GM23248 (cell line): ENCODE measurements at places on chromosomes 7 and 10. TPM values are rescaled to one million over a fixed set of nuclear protein-coding genes. Genes with fewer than 3 reads are reported as not detected.

The POM121 gene
- 4.9 and 6.5 TPM in 2 replicates for total RNA-seq

- no peaks in the 10 kb centered on the region for H3K36me3 ChIP-seq
- no peaks in the 10 kb centered on the region for H3K4me1 ChIP-seq
- H3K27ac ChIP-seq = no peak overlapping the region
- no peak overlapping the region for H3K4me3 ChIP-seq
These were observed 155.9 kb upstream of the SLC13A1 start for GRCh38 chr7:123355576-123356190.

GRCh38 chr7:141593134-141593533, 41.9 kb downstream of the AGK start:
- H3K4me3 ChIP-seq = no peak overlapping the region
- H3K36me3 ChIP-seq = no peaks in the 10 kb centered on the region; the same call in 1 of the 2 replicates
- H3K4me1 ChIP-seq = peaks cover 8% of the 10 kb centered on the region
- DNase-seq = peak; percentile 74
- no peak overlapping the region for H3K27ac ChIP-seq
- no peaks in the 10 kb centered on the region for H3K27me3 ChIP-seq

- no peaks in the 10 kb centered on the region for H3K27me3 ChIP-seq
- no peaks in the 10 kb centered on the region for H3K36me3 ChIP-seq
- H3K27ac ChIP-seq = no peak overlapping the region
These were observed 152.2 kb upstream of the TCF7L2 start for GRCh38 chr10:112797855-112798254.

GRCh38 chr10:70602665-70603448, at the start of gene PRF1:
PRF1 (minus strand) TSS chr10:70602741; CDS start chr10:70600902, 1,839 bp downstream.
- H3K27ac ChIP-seq = no peak within 1 kb of the TSS
- no peaks in the 10 kb centered on the region for H3K4me1 ChIP-seq
- H3K4me3 ChIP-seq = no peak within 1 kb of the TSS
- no peaks in the 10 kb centered on the region for H3K36me3 ChIP-seq

The PPP1R3C gene
- total RNA-seq = 193 and 238 TPM in 2 replicates

DNA sequence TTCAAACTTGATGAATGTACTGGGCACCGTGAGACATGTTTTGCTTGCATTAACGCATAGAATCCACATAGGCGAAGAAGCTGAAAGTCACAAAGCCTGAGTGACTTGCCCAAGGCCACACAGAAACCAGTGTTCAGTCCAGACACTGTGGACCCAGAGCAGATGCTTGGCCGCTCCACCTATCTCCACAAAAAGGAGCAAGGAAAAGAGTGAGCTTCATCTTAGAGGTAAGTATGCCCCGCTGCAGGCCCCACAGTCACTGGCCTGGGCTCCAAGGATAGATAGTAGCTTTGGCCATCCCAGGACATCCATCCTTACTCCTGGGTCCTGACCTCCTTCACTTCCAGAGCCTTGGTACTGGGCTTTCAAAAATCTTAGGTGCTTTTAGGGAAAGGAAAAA, 60.1 kb upstream of the SAMD8 start:
- H3K4me1 ChIP-seq = no peaks in the 10 kb centered on the region
- H3K36me3 ChIP-seq = no peaks in the 10 kb centered on the region
- no peak overlapping the region for H3K4me3 ChIP-seq
- no peaks in the 10 kb centered on the region for H3K27me3 ChIP-seq
- no peak for DNase-seq
- H3K27ac ChIP-seq = no peak overlapping the region

The HOXA3 gene
- 0.63 and 2.1 TPM in 2 replicates for total RNA-seq

DNA sequence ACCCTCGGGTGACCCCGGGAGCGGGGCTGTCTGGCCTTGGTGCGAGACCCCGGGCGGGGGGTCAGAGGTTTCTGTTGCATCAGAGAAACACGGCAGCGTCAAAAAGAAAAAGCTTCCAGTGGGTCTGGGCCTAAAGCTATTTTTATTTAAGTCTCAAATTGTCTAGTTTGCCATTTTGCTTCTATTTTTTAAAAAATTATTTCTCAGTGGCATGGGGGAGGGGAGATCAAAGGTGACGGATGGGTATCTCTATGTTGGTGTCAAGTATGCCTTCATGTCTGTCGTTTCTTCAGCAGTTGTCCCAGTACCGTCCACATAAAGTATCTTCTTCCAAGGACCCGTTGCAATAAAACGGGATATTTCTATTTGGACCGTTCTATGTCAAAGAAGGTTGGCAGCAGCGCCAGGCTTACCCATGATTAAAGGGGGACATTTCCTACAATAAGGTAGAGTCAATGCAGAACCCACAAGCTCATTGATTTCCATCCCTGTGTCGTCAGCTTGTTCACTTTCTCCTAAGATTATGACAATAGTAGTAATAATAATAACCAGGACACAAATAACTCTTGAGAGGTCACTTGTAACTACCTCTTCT, 26.0 kb upstream of the VAX1 start:
- no peak for DNase-seq
- H3K4me3 ChIP-seq = no peak overlapping the region
- H3K36me3 ChIP-seq = no peaks in the 10 kb centered on the region

GRCh38 chr10:63698787-63699150, 177.6 kb downstream of the REEP3 start:
- H3K36me3 ChIP-seq = no peaks in the 10 kb centered on the region
- H3K27me3 ChIP-seq = no peaks in the 10 kb centered on the region

DNA sequence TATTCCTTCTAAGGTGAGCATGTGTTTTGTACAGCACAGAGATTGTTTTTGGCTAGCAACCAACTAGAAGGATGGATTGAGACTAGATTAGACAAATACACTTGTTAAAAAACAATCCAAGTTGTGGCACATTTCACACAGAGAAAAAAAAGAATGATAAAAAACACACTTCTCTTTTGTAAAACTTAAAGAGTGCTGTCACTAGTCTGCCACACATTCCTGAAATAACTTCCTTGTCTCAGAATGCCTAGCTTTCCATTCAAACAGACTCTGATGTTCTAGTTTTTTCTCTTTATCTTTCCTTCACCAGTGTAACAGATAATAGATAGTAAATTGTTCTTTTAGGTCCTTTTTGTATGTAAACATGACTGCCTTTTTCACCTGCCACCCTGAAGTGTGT, 11.4 kb downstream of the DLD start:
- H3K4me1 ChIP-seq = peaks cover 12% of the 10 kb centered on the region
- no peak overlapping the region for H3K4me3 ChIP-seq

- no peaks in the 10 kb centered on the region for H3K4me1 ChIP-seq
- no peaks in the 10 kb centered on the region for H3K36me3 ChIP-seq
- no peaks in the 10 kb centered on the region; the same call in 1 of the 2 replicates for H3K27me3 ChIP-seq
- no peak for DNase-seq
These were observed 99.1 kb upstream of the SEC61G start for GRCh38 chr7:54858008-54858692.

The EVX1 gene
- not detected in 2 replicates for total RNA-seq

The LRRD1 gene
- total RNA-seq = not detected in 2 replicates

The FKBP9 gene
- total RNA-seq = 555 and 556 TPM in 2 replicates

The GPR37 gene
- total RNA-seq = not detected in 2 replicates

The ADAM12 gene
- 127 and 141 TPM in 2 replicates for total RNA-seq

- no peak overlapping the region for H3K4me3 ChIP-seq
- H3K4me1 ChIP-seq = peaks cover 2% of the 10 kb centered on the region; the same call in 1 of the 2 replicates
- no peaks in the 10 kb centered on the region for H3K27me3 ChIP-seq
- no peak overlapping the region for H3K27ac ChIP-seq
- peaks cover 13% of the 10 kb centered on the region; the same call in 1 of the 2 replicates for H3K36me3 ChIP-seq
These were observed 86.9 kb downstream of the SND1 start for GRCh38 chr7:127738859-127739258.

The MCM10 gene
- total RNA-seq = 3.4 and 5.2 TPM in 2 replicates

The NUDT13 gene
- 0.51 and 1.7 TPM in 2 replicates for total RNA-seq

The MALRD1 gene
- total RNA-seq = 0.13 TPM in 1 of 2 replicates, not detected in the other

The DEPP1 gene
- total RNA-seq = 7.0 and 10.1 TPM in 2 replicates

The GALNT11 gene
- total RNA-seq = 49.1 and 70.3 TPM in 2 replicates

The ZNF736 gene
- 3.2 and 4.9 TPM in 2 replicates for total RNA-seq

The SEMA3D gene
- 6.6 and 10.1 TPM in 2 replicates for total RNA-seq

The GARIN1A gene
- total RNA-seq = 0.43 and 0.89 TPM in 2 replicates

The IGF2BP3 gene
- 13.7 and 18.2 TPM in 2 replicates for total RNA-seq

DNA sequence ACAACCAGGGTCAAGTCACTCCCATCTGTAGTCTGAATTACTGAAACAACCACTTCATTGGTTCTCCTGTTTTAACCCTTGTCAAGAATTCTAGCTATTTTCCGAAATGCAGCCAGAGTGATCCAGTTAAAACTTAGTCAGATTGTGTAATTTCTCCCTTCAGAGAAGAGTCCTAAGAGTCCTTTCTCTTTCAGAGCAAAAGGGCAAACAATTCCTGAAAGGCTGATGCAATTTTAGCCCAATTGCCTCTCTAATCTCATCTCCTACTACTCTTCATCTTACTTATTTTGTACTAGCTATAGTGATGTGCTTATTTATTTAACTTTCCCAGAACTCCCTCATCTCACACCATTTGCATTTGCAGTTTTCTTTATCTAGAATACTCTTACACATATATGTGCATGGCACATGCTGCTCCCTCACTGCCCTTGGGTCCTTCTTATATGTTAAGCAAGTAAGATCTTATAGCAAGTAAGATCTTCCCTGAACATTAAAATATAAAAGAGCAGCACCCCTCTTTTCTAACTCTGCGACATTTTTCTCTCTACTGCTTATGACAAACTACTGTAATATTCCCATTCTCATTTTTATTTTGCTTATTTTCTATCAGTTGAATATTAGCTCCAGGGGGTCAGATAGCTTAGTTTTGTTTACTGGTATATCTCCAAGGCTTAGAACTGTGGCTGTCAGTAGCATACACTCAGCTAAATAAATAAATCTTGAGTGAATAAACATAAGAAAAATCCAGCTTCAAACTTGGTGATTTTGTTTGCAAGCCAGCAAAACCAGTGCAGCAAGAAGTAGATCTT, 44.6 kb downstream of the HGF start:
- H3K4me3 ChIP-seq = peak overlapping the region; percentile 32
- DNase-seq = peak; percentile 40

The FANK1 gene
- total RNA-seq = 4.3 and 13.3 TPM in 2 replicates

DNA sequence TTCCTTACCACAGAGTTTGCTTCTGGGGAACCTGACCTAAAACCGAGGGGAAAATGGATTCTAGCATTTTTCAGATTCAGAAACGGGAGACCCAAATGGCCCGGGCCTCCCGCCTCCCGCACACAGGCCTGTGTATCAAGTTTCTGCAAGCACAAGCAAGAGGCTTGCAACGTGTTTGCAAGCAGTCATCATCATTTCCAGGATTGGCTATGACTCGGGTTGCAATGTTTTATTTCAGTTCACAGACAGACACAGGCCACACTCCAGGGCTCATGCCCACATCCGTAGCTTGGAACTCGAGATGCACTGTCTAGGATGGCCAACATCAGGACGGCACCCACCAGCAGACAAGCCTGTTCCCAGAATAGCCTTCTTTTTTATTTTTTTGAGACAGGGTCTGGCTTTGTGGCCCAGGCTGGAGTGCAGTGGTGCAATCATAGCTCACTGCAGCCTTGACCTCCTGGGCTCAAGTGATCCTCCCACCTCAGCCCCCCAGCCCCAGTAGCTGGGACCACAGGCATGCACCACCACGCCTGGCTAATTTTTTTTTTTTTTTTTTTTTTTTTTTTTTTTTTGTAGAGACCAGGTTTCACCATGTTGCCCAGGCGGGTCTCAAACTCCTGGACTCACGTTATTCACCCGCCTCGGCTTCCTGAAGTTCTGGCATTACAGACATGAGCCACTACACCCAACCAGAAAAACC, 68.1 kb upstream of the FOXK1 start:
- peak; percentile 82 for DNase-seq
- H3K4me3 ChIP-seq = peak overlapping the region; percentile 67
- H3K27me3 ChIP-seq = no peaks in the 10 kb centered on the region
- H3K4me1 ChIP-seq = peaks cover 14% of the 10 kb centered on the region
- H3K27ac ChIP-seq = peak overlapping the region; percentile 57

GRCh38 chr10:44752451-44753441, 158.4 kb upstream of the TMEM72 start:
- DNase-seq = peak; percentile 93
- H3K4me3 ChIP-seq = no peak overlapping the region
- peak overlapping the region; percentile 69 for H3K27ac ChIP-seq

GRCh38 chr7:12923971-12924370, 236.5 kb downstream of the ARL4A start:
- peak; percentile 34 for DNase-seq
- H3K4me1 ChIP-seq = peaks cover 10% of the 10 kb centered on the region
- no peaks in the 10 kb centered on the region for H3K36me3 ChIP-seq

The TRIL gene
- total RNA-seq = 0.32 and 0.38 TPM in 2 replicates

- H3K27me3 ChIP-seq = no peaks in the 10 kb centered on the region
- H3K4me1 ChIP-seq = no peaks in the 10 kb centered on the region
- DNase-seq = no peak
- no peak overlapping the region for H3K4me3 ChIP-seq
- H3K36me3 ChIP-seq = no peaks in the 10 kb centered on the region
These were observed 71.3 kb downstream of the HDAC9 start for GRCh38 chr7:18566829-18567228.

- DNase-seq = peak; percentile 67
- 0 out of 2 replicates have a peak overlapping the region, but pooled peaks have one; percentile 1 for H3K4me3 ChIP-seq
- H3K4me1 ChIP-seq = peaks cover 77% of the 10 kb centered on the region
- H3K27me3 ChIP-seq = no peaks in the 10 kb centered on the region
These were observed 174.8 kb downstream of the DKK1 start for GRCh38 chr10:52488606-52489485.

- no peaks in the 10 kb centered on the region for H3K4me1 ChIP-seq
- H3K36me3 ChIP-seq = no peaks in the 10 kb centered on the region
- H3K27ac ChIP-seq = no peak overlapping the region
- no peak for DNase-seq
These were observed 518.4 kb upstream of the FOXK1 start for GRCh38 chr7:4163565-4164203.

DNA sequence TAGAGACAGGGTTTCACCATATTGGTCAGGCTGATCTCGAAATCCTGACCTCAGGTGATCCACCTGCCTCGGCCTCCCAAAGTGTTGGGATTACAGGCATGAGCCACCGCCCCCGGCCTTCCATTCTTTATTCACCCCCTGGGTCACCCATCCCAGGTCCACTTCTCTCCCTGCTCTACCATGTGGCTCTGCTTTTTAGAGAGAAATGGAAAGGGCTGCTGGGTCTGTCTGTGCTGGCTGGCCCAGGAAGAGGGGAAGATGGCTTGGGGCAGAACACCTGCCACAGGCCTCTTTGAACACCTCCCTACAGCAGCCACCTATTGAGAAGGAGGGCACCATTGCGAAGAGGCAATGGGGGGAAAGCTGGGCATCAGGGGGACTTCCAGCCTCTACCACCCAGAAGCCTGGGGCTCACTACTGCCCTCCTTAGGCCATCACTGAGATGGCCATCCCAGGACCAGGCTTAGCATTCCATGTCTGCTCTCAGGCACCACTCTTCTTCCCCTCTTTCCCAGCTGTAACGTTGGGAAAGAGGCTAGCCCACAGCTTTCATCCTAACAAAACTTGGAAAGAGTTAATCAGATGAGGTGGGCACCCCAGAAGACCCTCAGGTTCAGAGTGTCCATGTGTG, 256.3 kb downstream of the GRID1 start:
- no peaks in the 10 kb centered on the region for H3K27me3 ChIP-seq
- no peaks in the 10 kb centered on the region for H3K36me3 ChIP-seq
- H3K27ac ChIP-seq = no peak overlapping the region
- no peaks in the 10 kb centered on the region for H3K4me1 ChIP-seq

The ARL5B gene
- total RNA-seq = 10.7 and 11.8 TPM in 2 replicates

The FAM237B gene
- not detected in 2 replicates for total RNA-seq

- no peaks in the 10 kb centered on the region for H3K4me1 ChIP-seq
- no peaks in the 10 kb centered on the region for H3K36me3 ChIP-seq
- no peak overlapping the region for H3K27ac ChIP-seq
These were observed 43.2 kb upstream of the ATRNL1 start for GRCh38 chr10:115049960-115050359.

GRCh38 chr10:119535837-119536507, 6.5 kb downstream of the RGS10 start:
- H3K36me3 ChIP-seq = no peaks in the 10 kb centered on the region
- DNase-seq = no peak
- peaks cover 13% of the 10 kb centered on the region for H3K4me1 ChIP-seq
- H3K27ac ChIP-seq = no peak overlapping the region
- H3K4me3 ChIP-seq = no peak overlapping the region

GRCh38 chr10:23780331-23780730, 341.5 kb downstream of the OTUD1 start:
- H3K36me3 ChIP-seq = no peaks in the 10 kb centered on the region
- H3K4me3 ChIP-seq = no peak overlapping the region
- DNase-seq = no peak
- H3K27me3 ChIP-seq = no peaks in the 10 kb centered on the region
- H3K27ac ChIP-seq = no peak overlapping the region

The HPSE2 gene
- not detected in 2 replicates for total RNA-seq
